ENCODE measurements at places on chromosomes 3 and 15.

DNA sequence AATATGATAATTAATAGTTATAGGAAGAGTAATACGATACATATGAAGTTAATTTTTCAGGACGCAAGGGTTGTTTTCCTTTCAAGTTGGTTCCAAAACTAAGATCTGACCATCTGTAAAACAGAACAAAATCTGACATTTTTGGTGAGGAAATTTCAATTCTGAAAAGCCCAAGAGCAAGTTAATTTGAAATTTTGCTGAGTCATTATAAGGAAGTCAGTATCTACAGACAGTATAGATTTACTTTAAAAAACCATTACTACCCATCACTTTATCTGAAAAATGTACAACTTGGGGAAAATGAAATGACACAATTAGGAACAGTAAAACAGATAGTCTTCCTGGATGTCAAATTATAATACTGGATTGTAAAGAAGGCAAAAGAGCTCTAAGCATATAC lies 12.5 kb downstream of the INTS14 start:
- DNase-seq: no peak

DNA sequence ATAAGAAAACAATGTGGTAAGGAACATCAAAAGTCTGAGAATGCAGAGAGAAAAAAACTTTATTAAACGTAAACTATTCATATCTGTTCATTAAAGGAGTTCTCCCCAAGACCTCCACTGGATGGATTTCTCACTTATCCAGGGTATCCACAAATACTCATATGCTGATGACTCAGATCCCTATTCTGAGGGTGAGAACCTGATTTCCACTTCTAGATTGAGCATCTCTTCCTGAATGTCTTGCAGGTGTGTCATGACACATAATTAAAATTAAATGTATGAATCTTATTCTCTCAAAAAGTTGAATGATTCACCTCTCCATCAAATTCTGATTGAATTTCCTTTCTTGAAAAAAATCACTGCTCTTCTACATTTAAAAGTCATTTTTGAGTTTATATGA lies 199.9 kb downstream of the MFSD1 start:
- no peak for DNase-seq

DNA sequence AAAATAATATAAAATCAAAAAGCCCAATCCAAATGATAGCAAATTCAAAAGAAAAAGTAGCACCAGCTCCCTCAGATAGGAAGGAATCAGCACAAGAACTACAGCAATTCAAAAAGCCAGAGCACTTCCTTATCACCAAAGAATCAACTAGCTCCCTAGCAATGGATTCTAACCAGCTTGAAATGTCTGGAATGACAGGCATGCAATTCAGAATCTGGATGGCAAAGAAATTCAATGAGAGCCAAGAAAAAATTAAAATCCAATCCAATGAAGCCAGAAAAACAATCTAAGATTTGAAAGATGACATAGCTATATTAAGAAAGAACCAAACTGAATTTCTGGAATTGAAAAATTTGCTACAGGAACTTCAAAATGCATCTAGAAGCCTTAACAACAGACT lies 1334.4 kb upstream of the ALCAM start:
- peak; percentile 6 for DNase-seq

- no peak for DNase-seq
Measured at GRCh38 chr15:94740469-94740868, 509.1 kb downstream of the MCTP2 start.

DNA sequence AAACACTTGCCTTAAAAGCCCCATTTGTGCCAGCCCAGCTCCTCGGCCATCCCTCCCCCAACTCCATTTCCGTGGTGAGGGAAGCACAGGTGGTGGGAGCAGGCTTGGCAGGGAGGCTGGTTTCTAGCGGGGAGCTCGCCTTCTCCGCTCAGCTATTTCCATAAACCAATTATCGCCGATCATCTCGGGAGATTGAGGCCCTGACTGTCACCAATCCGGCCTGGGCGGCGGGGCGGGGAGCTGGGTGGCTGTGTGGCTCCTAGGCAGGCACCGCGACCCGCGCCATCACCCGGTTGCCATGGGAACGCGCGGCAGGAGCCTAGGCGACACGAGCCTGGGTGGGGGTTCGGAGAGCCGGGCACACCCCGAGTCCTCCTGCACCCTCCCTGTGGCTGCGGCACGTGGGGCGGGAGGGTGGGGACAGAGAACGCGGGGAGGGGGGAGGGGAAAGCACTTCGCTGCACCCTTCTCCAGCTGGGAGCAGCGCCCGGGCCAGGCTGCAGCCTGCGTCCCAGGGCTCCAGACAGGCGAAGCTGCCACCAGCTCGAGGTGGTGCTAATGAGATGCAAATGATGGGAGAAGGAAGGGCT lies 9.3 kb downstream of the CCDC33 start:
- no peak for DNase-seq
